Cortex of kidney (tissue), 1 donor: ENCODE measurements at places on chromosomes 4 and X.

DNA sequence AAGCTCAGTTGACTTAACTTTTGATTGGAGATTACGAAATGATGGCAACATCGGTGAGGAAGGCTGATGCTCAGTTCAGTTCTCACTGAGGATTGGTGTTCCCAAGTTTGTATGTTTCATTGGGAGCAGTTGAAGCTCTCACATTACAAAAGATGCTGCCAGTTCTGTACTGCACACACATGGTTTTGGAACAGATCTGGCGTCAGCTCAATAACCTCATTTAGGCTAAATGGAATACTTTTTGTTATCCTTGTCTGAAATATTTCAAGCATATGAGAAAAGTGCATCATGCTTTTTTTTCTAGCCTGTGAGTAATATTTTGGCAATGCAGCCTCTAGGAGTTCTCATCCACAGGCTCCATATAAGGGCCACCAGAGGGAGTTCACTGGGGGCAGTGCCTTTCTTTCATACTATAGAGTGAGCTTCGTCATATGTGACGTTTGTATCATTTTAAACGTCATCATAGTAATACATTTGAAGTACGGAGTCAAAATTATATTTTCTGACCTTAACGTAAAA is 4.1 kb downstream of the ENPEP start:
- DNase-seq: no peak

- DNase-seq: no peak
Observed at GRCh38 chr4:124907881-124908280, 195.3 kb upstream of the ANKRD50 start.

GRCh38 chrX:26649534-26649933 is 433.6 kb downstream of the MAGEB5 start:
- no peak for DNase-seq

DNA sequence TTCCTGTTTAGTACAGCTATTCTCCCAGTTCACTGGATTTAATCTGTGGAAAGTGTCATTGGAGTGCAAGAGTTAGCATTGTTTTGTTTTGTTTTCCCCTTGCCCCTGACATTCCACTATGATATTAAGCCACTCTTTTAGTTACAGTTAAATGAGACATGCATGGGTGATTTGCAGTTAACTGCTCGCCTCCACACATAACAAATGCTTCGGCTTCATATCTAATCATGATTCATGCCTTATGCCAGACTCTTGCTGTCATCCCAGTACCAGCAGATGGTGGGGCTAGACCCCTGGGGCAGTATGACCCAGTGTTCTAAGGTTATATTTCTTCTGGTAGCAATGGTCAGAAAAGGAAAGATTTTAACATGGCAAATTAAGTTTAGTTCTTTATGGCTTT is 80.1 kb downstream of the RAP1GDS1 start:
- no peak for DNase-seq

DNA sequence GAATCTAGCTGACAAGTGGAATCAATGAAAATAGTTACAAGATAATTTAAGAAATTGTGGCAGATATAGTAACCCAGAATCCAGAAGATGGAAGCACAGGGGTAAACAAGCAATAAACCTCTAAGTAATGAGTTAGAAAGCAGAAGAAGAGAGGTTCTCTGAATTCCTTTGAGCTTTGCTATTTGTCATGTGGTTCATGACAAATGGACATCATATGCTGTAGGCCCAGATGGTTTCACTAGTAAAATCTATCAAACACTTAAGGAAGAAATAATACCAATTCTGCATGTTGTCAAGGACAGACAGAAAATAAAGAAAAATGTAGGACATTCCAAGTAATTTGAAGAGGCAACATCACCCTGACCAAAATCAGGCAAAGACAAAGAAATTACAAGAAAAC is 480.8 kb upstream of the INTU start:
- DNase-seq: no peak

DNA sequence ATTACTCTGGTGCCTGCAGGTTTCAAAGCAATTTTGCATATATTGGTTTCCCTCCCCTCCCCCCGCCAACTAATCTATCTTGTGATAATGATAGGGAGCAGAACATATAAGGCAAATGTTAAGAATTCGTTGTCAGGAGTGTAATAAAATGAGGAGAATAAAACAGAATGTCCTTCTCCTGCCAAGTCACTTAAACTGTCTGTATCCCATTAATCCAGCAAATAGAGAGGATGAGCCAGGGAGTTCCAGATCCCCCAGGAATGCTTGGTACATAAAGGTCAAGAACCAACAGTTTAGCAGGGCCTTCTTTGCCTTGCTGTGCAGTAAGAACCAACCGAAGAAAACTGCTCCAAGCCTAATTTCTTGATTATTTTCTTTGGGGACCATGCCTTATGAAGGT is 141.4 kb downstream of the AMELX start:
- no peak for DNase-seq

GRCh38 chr4:176277162-176277904 is 8.3 kb upstream of the ASB5 start:
- no peak for DNase-seq

DNA sequence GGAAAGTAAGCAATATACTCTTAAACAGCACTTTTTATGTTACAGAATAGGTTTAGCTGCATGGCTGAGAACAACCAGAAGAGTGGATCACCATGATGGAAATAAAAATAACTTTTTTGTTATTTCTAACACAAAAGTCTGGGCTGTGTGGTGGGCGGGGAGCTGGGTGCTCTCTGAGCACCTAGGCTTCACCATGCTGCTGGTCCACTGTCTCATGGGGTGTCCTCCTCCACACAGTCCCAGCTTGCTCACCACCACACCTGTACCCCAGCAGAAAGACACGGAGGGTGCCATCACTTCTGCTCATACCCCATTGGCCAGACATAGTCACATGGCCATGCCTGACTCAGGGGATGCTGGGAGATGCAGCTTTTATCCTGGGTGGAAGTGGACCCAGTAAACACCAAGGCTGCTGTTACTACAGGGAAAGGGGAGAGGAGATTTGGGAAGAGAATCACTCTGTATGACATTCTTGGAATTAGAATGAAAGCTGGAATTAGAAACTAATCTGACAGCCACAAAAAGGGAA is 45.0 kb downstream of the CPZ start:
- DNase-seq: no peak

DNA sequence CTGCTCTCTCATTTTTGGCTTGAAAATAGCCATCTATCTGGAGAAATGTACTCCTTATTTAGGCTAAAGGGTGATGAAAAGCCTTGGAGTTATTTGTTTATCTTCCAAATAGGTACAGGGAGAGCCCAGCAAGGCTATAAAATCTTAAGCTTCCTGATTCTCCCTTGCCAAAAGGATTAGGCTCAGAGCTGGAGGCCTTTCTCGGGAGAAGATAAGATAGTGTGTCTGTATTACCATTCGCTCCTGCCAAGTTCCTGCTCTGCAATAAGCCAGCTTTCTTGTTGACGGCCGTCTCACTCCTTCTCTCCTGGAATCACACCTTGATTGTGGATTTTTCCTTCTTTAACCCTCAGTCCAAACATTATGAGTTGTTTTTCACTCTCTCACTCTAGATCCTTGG is 171.8 kb upstream of the TTC29 start:
- no peak for DNase-seq

DNA sequence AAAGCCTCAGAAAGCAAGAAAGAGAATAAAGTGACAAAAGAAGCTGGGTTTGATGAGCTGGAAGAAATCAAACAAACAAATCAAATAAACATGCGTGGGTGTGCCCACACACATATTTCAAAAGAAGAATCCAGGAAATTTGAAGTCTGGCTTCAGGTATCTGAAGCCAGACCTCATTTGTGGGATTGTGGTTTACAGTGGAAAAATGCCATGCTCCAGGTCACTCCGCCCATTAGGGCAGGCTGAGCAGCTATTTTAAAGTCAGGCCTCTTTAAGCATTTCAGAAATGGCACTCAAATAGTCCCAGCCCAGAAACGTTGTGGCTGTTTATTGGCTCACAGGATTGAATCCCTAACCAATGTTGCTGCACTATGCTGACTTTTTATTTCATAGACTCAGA is 226.1 kb upstream of the F9 start:
- no peak for DNase-seq

DNA sequence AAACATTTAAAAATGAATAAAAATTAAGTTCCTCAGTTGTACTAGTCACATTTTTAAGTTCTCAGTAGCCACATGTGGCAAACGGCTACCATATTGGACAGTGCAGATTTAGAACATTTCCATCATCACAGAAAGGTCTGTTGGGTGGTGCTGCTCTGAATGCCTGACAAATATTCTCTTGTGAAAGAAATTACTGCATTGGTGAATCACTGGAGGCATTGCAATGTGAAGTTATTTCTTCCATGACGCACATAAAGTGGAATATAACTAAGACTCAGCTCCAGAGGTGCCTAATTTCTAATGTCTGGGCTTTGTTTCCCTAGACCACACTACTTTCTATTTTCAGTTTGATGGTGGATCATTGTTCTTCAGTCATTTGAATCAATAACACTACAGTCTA is 44.9 kb downstream of the CLNK start:
- no peak for DNase-seq

DNA sequence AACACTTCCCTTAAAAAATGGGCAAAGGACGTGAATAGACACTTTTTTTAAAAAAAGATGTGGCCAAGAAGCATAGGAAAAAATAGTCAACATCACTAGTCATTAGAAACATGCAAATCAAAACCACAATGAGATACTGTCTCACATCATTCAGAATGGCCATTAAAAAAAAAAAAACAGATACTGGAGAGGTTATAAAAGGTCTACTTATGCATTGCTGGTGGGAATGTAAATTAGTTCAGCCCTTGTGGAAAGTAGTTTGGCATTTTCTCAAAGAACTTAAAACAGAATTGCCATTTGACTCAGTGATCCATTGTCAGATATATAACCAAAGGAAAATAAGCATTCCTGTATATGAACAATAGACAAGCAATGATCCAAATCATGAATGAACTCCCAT is 352.8 kb upstream of the EPHA5 start:
- DNase-seq: no peak

- DNase-seq: no peak
Observed at GRCh38 chr4:5128569-5128968, 77.3 kb downstream of the STK32B start.

- no peak for DNase-seq
Observed at GRCh38 chr4:139734201-139734874, 68.7 kb downstream of the MGST2 start.

DNA sequence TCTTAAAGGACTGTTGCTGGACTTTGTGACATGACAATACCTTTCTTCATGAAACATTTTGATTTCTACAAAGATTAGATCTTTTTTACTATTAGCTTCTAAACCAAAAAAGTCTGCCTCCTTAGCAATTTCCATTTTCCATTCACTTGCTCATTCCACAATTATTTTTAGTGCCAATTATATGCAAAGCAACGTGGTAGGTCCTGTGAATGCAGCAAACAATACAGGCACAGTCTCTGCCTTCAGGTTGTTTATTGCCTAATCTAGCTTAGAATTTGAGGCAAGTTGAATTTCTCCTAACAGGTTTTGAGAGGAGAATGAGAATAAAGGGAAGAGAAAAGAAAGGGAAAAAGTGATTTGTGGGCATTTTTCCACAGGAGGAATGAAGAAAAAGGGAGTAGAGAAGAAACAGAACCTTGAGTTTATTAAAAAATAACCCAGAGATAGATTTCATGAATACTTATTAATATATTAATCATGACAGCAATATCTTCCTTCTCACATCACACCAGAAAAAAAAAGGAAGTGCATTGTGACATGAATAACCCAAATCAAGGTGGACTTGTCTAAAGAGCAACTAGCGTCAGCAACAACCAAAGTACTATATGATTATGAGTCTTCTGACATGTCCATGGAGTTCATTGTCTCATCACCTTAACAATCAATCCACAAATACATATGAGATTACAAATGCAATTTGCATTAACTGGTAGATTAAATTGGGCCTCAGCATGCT is 16.3 kb upstream of the FRYL start:
- DNase-seq: no peak

DNA sequence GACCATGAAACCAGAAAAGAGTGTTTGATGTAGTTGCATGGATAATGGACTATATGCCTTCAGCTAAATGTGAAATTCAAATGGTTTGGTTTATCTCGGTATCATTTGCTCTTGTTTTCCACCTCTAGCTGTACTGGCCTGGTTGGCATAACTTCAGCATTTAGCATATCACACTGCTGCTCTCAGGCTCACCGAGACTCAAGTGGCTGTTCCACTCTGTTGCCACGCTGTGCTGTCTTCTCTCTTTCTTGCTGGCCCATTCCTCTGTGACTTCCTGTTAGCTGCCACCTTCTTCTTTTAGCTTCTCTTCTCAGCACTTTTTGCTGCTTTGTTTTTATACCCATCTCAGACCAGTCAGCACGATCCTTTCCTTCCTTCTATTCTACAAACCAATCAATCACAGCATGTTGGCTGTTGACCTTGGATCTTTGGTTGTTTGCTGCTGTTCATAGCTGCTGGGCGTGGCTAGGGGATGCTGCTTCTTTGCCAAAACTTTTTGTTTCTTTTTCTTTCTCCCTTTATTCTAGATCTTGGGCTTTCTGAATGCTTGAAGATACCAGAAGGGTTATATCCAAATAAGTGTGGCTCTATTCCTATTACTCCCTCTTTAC is 24.0 kb downstream of the INTS6L start:
- no peak for DNase-seq

- DNase-seq: no peak
Observed at GRCh38 chrX:138718941-138719340, 7.4 kb upstream of the FGF13 start.

- no peak for DNase-seq
Observed at GRCh38 chr4:165972747-165973146, 99.7 kb downstream of the TLL1 start.

DNA sequence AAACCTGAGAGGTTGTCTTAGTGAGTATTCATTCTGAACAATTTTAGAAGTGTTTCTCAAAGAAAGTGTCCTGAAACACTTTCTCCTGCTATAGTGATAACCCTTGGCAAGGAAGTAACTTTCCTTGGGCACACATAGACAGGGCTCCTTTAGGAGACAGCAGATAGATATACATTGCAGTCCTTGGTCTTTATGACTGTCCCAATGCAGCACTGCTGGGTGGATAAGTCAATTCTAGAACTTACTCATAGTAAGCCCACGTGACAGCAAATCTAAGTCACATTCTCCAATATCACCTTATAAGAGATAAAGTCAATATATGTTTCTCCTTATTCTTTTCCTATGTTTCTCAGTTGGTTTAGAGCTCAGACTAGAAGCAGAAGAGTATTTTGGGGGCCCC is 46.7 kb downstream of the GPRASP3 start:
- DNase-seq: no peak

DNA sequence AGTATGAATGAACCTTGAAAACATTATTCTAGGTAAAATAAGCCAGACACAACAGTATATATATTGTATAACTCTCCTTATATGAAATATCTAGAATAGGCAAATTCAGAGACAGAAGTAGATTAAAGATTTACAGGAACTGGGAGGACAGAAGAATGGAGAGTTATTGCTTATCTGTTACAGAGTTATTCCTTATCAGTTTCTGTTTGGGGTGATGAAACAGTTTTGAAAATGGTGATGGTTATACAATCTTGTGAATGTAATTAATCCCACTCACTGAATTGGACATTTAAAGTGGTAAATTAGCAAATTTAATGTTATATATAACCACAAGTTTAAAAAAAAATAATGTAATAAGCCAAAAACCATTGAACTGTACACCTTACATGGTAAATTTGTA is 14.5 kb upstream of the EXOC1 start:
- DNase-seq: no peak

GRCh38 chr4:85681221-85681657 is 206.3 kb downstream of the ARHGAP24 start:
- no peak for DNase-seq

GRCh38 chr4:176774852-176775251 is 17.9 kb downstream of the VEGFC start:
- DNase-seq: no peak
